Upper lobe of left lung (tissue), 6 donors: ENCODE measurements at places on chromosomes 11 and 22.

DNA sequence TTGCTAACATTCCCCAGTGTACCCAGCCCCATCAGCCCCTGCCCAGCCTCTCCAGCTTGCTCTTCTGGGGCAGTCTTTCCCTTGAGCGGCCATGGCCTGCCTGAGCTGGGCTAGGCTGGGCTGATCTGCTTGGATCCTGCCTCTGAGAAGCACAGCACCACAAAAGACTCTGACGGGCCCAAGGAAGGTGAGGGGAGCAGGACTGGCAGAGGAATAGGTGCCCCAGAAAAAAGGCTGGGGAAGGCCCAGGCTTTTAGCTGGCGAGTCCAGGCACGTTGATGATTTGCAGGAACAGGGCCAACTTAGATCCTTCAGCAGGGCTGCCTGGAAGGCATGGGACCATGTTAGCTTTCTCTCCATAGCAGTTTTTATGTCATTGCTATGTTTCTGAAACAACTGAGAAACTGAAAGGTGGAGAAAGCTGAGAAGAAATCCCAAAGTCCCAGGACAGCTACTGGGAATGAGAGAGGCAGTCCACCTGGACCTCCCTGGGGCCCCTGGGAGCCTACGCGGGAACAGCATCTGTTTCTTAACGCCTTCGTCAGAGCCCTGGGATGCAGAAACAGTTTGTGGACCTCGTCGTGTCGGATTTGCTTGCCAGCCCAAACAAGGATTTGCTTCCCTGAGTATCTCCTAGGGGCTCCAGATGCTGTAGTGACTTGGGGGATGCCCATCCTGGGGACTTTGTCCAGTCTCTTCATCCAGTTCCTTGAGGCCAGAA is 24.4 kb upstream of the FXYD6 start:
- peak; percentile 16 for DNase-seq

- DNase-seq: no peak
Measured at GRCh38 chr11:44571871-44572270, 6.4 kb downstream of the CD82 start.

GRCh38 chr11:10483584-10483983 is 28.5 kb downstream of the AMPD3 start:
- no peak for DNase-seq

DNA sequence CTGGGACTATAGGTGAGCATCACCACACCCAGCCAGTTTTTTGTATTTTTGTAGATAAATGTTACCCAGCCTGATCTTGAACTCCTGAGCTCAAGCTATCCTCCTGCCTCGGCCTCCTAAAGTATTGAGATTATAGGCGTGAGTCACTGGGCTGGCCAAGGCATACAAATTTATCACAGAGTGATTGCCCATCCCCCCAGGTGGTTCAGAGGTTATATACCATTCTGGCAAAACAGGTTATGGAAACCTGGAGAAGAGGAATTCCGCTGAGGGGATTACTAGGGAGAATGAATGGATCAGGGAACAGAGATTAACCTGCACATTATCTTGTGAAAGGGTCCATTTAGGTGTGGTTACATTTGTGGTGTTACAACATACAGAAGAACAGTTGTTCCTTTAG is 8.1 kb downstream of the ATG13 start:
- no peak for DNase-seq

DNA sequence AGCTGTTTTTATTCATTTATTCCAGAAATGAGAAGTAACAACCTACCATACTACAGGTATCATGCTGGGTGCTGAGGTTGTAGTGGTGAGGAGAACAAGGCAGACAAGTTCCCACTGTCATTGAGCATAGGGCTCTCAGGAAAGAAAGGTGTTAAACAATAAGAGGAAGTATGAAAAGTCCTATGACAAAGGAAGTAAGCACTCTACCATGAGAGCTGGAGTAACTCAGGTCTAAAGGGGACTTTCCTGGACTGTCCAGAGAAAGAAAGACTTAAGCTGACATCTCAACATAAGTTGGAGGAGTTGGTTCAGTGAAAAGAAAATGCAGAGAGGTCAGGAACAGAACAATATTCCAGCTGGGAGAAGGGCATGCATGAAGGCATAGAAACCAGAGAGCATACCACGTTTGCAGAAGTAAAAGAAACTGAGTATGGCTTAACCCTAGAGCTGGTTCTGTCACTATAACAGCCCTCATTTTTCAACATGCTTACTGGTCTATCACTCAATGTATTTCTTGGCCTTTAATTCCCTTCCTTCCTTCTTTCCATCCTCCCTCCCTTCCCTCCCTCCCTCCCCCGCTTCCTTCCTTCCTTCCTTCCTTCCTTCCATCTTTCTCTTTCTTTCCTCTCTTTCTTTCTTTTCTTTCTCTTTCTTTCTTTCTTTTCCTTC is 137.8 kb upstream of the BDNF start:
- DNase-seq: no peak

- DNase-seq: no peak
Measured at GRCh38 chr11:32328392-32328791, 106.9 kb downstream of the WT1 start.

- peak; percentile 96 for DNase-seq
Measured at GRCh38 chr11:64743591-64744543, at the start of gene RASGRP2. Gene RASGRP2, minus strand, starts transcription at chr11:64744142. Its CDS starts 1,276 bp downstream, at chr11:64742866.

GRCh38 chr11:62656796-62657429 is 3.8 kb upstream of the INTS5 start:
- no peak for DNase-seq

- peak; percentile 59 for DNase-seq
Measured at GRCh38 chr11:132123854-132124835, 753.7 kb downstream of the NTM start.

GRCh38 chr11:123054301-123055065 is 7.5 kb downstream of the HSPA8 start:
- no peak for DNase-seq

DNA sequence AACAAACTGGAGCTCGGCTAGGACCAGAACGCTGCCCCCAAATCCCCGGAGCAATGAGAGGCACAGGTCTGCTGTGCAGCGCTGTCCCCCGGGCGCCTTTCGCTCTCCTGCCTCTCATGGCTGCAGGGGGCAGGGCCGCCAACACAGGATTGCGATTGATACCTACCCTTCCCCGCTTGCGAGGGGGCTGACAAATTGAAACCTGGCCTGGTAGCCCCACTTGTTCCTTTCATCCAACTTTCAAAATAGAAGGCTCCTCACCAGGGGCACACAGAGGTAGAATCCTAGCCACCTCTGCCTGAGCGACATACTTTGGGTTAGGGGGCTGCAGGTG is 642 bp upstream of the CASTOR1 start:
- DNase-seq: no peak
